Naive thymus-derived CD8-positive, alpha-beta T cell (primary cell): ENCODE measurements at places on chromosomes 12 and 14. TPM values are rescaled to one million over a fixed set of nuclear protein-coding genes. Genes with fewer than 3 reads are reported as not detected.

Gene DENND5B
- polyA plus RNA-seq: not detected

Gene CABP1
- polyA plus RNA-seq: not detected

Gene UNC79
- not detected for polyA plus RNA-seq

Gene DYNC1H1
- 23.4 TPM for polyA plus RNA-seq

Gene CKAP4
- 11.9 TPM for polyA plus RNA-seq
